GM12891 (cell line): ENCODE measurements at places on chromosomes 6 and 20.

DNA sequence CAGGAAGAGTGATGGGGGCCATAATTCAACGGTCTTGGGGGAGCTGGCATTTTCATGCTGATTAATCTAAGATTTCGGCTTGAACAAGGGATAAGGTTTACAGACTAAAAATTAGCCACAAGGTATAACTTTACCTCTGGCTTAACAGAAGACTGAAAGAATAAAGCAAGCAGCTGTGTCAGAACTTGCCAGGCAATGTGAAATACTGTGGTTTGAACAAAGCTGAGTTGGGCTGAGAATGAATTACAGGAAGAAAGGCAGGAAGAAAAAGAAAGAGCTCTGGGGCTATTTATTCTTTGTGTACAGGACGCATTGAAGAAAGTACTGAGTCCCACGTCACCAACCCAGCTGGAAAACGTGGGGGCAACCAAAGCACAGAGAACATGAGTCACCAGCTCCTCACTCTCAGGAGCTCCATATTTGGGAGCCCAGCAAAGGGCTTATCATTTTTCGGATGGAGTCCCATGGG lies 121.5 kb upstream of the NEDD9 start:
- no peak for DNase-seq

DNA sequence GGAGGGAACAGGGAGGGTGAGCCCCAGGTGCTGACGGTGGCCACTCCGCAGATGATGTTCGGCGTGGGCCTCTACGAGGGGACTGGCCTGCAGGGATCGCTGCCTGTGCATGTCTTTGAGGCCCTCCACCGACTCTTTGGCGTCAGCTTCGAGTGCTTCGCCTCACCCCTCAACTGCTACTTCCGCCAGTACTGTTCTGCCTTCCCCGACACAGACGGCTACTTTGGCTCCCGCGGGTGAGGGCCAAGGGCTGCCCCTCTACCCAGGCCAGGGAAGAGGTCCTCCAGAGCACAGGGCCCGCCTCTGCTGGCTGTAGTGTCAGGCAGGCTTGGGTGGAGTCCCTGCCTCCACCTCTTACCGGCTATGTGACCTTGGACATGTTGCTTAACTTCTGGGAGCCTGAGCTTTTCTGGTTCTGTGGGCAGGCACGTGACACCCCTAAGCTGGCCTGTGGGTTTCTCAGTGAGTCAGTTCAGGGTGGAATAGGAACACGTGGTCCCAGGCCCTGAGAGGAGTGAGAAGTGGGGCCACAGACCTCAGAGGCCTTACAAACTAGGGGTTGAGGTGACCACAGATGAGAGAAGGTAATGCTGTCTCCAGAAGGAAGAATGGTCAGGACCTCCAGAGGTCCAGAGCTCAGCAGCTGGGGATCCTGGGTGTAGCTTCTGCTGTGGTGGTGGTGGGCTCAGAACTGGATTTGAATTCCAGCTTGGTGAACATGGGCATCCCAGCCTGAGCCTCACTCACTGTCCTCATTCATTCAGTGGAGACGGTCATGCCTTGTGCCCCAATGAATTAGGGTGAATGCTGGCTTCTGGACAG lies 11.9 kb downstream of the PCIF1 start:
- no peak for DNase-seq

GRCh38 chr6:318243-318890 lies 26.1 kb downstream of the DUSP22 start:
- DNase-seq, result no peak

DNA sequence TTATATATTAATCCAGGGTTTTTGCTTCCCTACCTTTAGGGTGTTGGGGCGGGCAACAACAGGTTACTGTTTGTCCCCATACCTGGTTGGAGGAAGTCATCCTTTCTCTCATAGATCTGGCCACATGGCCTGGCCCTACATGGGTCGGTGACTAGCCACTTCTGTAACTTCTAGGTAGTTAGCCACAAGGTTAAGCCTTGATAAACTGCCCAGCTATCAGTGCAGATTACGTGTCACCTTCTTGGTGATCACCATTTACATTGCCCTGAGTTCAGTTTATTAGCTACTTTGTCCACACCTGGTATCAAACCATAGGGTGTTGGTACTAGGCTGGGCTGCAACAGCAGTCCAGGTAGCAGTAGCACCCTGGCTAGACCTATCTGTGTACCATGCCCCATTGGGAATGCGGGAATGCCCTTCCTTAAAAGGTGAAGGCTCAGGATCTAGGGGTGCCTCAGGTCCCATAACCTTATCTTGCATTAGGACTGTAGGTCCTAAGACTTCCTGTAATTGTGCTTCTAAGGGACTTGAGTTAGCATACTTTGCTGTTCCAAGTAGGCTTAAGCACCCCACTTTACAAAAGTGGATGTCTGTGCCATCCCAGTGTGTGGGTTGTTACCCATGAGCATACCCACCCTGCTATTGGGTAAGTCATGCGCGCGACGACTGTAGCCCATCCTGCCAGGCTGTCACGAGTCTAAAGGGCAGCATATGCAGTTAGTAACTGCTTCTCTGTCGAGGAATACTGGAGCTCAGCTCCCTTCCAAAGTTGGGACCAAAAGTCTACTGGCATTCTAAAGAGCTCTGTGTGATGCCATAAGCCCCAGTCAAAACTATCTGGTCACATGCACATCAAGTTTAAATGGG lies 5.2 kb downstream of the ZKSCAN3 start:
- DNase-seq, result no peak

- no peak for DNase-seq
These were observed 97.8 kb upstream of the CARMIL1 start for GRCh38 chr6:25181350-25181724.
